ENCODE measurements at places on chromosomes 2 and 18. TPM values are rescaled to one million over a fixed set of nuclear protein-coding genes. Genes with fewer than 3 reads are reported as not detected.

The MITD1 gene
- polyA plus RNA-seq: 45.1 TPM

The KCNJ3 gene
- 0.48 TPM for polyA plus RNA-seq

The NPPC gene
- polyA plus RNA-seq: not detected

The PLEKHA3 gene
- polyA plus RNA-seq: 24.9 TPM

The UGT1A4 gene
- polyA plus RNA-seq: not detected

The SLC11A1 gene
- polyA plus RNA-seq: 0.99 TPM
